ENCODE measurements at places on chromosomes 11 and 22. TPM values are rescaled to one million over a fixed set of nuclear protein-coding genes. Genes with fewer than 3 reads are reported as not detected.

DNA sequence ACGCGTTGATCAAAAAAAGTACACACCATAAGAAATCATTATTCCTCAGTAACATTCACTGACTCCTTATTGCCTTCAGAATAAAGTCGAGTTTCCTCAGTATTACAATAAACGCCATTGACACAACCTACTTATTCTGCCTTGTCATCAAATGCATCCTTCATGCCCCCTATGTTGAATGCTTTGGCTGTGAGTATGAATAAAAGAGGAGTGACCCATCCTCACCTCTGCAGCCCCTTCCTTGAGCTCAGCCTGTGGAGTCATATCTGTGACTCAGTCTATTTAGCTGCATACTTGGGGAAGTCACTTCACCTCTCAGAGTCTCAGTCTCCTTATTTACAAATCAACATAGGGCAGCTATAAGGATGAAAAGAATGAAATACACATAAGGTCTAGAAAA, 65.1 kb downstream of the USP35 start:
- no peak for DNase-seq

- DNase-seq = no peak
Measured at GRCh38 chr11:76795936-76796441, 12.8 kb downstream of the TSKU start.

GRCh38 chr11:35116762-35117640, 22.0 kb upstream of the CD44 start:
- no peak for DNase-seq

DNA sequence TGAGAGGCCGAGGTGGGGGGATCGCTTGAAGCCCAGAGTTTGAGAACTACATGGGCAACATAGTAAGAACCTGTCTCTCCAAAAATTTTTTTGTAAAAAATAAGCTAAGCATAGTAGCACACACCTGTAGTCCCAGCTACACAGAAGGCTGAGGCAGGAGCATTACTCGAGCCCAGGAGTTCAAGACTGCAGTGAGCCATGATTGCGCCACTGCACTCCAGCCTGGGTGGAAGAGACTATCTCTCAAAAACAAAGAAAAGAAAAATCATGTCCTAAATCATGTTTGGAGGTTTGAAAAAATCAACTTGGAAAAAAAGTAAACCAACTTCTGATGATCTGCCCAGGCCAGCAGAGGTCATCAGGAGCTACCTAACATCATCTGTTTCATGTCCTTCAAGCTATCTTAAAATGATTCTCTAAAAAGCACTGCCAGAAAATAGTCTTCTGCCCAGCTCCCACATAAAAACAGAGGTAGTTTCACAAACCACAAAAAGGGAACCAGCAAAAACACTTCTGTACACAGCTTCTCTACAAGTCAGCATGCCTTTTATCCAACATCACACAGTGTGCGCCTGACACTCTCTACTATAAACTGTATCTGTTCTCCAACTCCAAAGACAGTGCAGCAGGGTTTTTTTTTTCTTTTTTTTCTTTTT, 165.0 kb downstream of the SOX6 start:
- DNase-seq = no peak

- no peak for DNase-seq
Measured at GRCh38 chr11:124219126-124219525, 21.8 kb upstream of the OR8G1 start.

WNT11 gene
- total RNA-seq = 1.1 TPM

- no peak for DNase-seq
Measured at GRCh38 chr22:22103078-22103875, 120.7 kb upstream of the TOP3B start.

GRCh38 chr11:9473408-9473807, 12.6 kb downstream of the ZNF143 start:
- DNase-seq = no peak

DNA sequence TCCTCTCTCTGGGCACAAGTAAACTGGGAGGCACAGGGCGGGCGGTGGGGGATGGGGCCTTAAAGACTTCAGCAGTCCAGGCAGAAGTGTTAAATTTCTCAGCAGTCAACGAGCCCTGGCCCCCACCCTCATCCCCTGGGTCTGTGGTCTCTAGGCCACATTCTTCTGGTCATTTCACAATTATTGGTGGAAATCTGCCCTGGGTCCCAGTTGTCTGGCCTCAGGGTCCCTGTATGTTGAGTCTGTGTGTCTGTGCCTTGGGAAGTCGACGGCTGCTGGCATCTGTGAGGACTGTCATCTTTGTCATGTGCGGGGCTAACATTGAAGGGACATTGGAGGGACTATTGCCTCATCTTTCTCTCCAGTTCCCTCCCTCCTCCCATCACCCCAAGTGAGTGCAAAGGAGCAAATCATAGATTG, 1.7 kb downstream of the TSPAN18 start:
- DNase-seq = no peak

HIKESHI gene
- 61.3 TPM for total RNA-seq

DNA sequence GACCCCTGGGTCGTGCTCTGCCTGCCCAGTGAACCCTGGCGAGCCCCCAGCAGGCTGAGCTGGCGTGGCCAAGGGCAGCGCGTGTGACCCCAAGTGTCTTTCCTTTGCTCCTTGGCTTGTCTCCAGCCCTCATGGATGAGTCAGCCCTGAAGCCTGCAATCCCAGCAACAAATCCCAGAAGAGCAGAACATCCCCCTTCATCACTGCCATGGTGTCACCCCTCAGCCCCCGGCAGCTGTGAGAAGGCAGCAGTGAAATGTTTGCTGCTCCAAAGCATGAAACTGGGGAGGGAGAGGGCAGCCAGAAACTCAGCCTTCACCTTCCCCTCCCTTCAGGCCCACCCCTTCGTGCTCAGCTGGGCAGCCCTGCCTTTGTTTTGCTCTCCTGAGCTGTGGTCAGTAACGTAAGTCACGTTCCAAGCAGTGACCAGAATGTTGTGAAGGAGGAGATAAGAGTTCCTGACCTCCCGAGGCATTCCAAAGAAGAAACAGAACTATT, 29.8 kb downstream of the ADAMTS15 start:
- peak; percentile 25 for DNase-seq

GRCh38 chr11:124791626-124792341, 8.4 kb downstream of the MSANTD2 start:
- DNase-seq = no peak

DNA sequence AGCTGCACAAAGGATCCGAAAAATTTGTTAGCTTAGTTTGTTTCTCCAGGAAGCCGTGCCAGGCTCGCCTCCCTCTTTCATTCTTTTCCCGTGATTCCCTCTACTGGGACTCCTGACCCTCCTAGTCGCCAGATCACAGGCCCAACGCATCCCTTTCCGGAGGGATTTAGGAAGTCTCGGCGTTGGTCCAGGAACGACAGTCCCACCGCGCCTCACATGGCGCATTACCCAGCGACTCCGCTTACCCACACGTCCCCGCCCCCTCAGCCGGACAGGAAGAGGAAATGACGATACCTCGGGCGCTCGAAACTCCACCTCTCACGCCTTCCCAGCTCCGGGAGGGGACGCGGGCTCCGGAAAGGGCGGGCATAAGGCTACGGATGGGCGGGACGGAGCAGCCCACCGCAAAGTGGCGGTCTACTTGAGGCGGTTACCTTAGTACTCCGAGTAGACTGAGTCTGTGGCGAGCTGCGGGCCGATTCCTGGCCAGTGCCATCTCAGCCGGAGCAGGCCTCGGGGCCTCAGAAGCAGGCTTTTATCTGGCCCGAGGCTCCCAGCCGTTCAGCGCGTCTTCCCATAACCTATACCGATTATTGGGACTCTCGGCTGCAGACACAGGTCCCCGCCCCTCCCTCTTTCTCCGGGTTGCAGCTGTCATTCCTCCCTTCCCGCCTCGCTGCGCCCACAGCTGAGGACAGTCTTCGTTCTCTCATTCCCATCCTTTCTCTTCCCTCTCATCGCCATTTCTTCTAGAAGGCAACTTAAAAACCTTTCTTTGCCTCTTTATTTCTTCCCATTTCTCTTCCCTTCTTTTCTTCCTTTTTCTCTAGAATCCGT, at the start of gene CCDC15:
Gene CCDC15, plus strand, starts transcription at position 450 of the 837 bp plus-strand sequence. CDS start 531 bp downstream, outside the sequence.
- peak; percentile 85 for DNase-seq

- no peak for DNase-seq
Measured at GRCh38 chr11:8828580-8829361, 82.2 kb upstream of the AKIP1 start.

- no peak for DNase-seq
Measured at GRCh38 chr11:61769169-61769920, 16.9 kb downstream of the MYRF start.

- no peak for DNase-seq
Measured at GRCh38 chr11:66331542-66332370, 4.5 kb downstream of the RIN1 start.

GRCh38 chr22:46087816-46088277, 62.5 kb upstream of the PPARA start:
- no peak for DNase-seq

DNA sequence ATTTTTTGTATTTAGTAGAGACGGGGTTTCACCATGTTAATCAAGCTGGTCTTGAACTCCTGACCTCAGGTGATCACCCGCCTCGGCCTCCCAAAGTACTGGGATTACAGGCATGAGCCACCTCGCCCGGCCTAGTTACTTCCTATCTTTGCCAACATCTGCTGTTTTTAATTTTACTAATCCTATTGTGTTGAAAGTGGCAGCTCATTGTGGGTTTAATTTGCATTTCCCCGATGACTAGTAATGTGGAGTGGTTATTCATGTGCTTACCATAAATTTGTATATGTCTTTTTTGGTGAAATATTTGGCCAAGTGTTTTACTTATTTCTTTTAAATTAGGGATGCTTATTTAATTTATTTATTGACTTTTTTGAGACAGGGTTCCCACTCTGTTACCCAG, 74.2 kb upstream of the SLC25A18 start:
- DNase-seq = no peak

GRCh38 chr22:43798492-43798891, 13.6 kb downstream of the EFCAB6 start:
- no peak for DNase-seq

- DNase-seq = no peak
Measured at GRCh38 chr11:44817207-44817949, 90.6 kb downstream of the TSPAN18 start.

ACER3 gene
- total RNA-seq = 41.8 TPM

FREY1 gene
- 1.4 TPM for total RNA-seq

DNA sequence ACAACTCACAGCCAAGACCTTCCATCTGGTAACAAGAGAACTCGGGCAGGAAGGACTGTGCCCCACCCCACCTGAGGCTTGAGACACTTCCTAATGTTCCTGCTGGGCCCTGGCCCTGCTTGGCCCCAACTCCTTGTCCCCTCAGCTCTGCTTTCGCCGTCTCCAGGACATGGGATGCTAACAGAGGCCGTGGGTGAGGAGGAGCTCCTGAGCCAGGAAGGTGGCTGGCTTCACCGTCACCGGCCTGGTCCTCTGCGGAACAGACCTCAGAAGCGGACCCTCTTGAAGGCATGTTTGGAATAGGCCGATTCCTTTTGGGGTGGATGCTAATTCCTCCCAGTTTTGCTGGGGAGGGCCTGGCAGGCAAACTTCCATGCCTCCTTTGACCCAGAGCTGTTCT, 154.3 kb downstream of the CACNA1I start:
- DNase-seq = no peak

GRCh38 chr11:91837411-91838330, 386.9 kb upstream of the FAT3 start:
- no peak for DNase-seq

GRCh38 chr22:33781411-33781810, 138.9 kb downstream of the LARGE1 start:
- no peak for DNase-seq

C11orf42 gene
- not detected for total RNA-seq

EFCAB6 gene
- total RNA-seq = 0.21 TPM

NUDT8 gene
- 13.2 TPM for total RNA-seq

- no peak for DNase-seq
Measured at GRCh38 chr11:15967166-15967565, 389.2 kb downstream of the SOX6 start.

DNA sequence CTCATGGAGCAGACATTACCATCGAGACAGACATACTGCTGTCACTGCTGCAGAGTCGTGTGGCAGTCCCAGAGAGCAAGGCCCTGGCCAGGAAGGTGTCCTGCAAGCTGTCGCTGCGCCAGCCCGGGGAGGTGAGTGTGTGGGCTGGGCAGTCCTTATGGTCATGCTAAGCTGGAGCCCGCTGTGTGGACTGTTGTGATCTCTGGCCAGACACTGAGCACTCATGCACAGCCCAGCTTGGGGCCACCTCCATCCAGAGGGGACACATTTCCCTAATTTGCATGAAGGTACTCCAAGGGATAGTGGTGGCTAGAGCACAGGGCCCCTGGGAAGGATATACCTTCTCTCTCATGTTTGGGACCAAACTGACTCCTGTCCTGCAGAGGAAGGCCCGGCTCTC, 9.6 kb downstream of the ANKK1 start:
- no peak for DNase-seq

DEPDC7 gene
- total RNA-seq = 7.5 TPM

OR51E2 gene
- not detected for total RNA-seq

DNA sequence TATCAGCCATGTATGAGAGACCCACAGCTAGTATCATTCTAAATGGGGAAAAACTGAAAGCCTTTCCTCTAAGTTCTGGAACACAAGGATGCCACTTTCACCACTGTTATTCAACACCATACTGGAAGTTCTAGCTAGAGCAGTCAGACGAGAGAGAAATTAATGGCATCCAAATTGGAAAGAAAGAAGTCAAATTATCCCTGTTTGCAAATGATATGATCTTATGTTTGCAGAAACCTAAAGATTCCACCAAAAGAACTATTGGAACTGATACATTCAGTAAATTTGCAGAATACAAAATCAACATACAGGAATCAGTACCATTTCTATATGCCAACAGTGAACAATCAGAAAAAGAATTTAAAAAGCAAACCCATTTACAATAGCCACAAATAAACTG, 226.0 kb downstream of the TRPC6 start:
- DNase-seq = no peak

GRCh38 chr11:85096939-85097338, 530.2 kb downstream of the DLG2 start:
- no peak for DNase-seq

GRCh38 chr22:49419661-49420060, 408.0 kb downstream of the BRD1 start:
- DNase-seq = no peak

TNNT3 gene
- total RNA-seq = 0.41 TPM

- no peak for DNase-seq
Measured at GRCh38 chr11:16292167-16292859, 64.0 kb downstream of the SOX6 start.
